ENCODE measurements at places on chromosomes 1 and 21.

DNA sequence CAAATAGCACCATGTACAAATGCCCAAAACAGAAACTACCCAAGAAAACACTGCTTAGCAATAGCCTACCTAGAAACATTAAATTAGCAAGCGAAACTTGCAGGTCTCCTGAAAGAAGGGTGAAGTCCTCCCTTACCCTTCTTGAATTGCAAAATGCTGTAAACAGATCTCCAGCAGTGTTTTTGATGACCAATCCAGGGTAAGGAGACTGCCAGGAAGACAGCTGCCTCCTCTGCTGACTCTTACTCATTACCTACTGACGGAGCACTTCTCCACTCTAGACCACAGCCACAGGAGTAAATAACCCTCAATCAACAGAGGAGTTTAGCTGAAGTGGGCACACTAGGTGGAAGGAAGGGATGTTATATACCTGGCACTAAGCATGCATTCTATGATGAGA, 32.2 kb upstream of the GADD45A start:
- no peak for DNase-seq

GRCh38 chr1:46203738-46204405, 738 bp downstream of the LURAP1 start:
- DNase-seq: no peak

DNA sequence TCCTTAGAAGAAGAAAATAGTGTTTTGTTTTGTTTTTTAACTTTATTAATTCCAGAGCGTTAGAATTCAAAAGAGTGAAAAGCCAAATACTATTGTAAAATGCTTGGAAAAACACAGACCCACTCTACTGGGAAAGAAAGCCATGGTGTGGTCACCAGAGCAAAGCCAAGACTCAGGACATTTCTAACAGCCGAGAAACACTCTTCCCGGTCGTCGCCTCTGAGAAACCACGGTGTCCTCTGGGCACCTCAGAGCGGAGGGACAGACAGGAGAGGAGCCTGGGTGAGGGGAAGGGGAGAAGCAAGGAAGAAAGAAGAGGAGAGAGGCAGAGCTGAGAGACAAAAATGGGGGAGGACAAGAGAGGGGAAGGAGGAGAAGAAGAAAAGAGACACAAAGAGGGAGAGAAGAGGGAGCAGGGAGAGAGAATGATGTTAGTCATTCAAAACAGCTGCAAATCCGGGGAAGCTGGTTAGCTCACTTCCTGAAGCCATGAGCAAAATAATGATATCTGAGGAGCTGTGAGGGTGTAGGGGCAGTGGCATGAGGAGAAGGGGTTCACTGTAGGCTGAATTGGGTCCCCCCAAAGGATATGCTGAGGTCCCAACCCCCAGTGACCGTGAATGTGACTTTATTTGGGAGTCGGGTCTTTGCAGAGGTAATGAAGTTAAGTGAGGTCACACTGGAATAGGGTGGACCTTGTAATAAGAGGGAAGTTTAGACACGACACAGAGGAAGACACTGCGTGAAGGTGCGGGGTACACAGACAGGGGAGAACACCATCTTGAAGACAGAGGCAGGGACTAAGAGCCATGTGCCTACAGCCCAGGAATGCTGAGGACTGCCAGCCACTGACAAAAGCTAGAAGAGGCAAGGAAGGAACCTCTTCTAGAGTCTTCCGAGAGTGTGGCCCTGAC, 58.2 kb upstream of the DMRTB1 start:
- DNase-seq: no peak

GRCh38 chr1:2350501-2350900, 40.9 kb downstream of the MORN1 start:
- no peak for DNase-seq

DNA sequence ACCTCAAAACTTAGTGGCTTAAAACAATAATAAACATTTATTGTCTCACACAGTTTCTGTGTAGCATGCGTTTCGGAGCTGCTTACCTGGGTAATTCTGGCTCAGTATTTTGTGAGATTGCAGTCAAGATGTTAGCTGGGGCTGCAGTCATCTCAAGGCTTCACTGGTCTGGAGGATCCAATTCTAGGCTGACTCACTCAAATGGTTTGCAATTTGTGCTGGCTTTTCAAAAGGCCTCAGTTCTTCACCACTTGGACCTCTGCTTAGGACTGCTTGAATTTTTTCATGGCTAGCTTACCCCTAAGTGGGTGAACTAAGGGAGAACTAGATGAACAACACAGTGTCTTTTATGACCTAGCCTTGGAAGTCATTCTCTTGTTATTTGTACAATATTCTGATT, 21.0 kb downstream of the XPR1 start:
- no peak for DNase-seq
